ENCODE measurements at places on chromosomes 1 and 21. TPM values are rescaled to one million over a fixed set of nuclear protein-coding genes. Genes with fewer than 3 reads are reported as not detected.

DNA sequence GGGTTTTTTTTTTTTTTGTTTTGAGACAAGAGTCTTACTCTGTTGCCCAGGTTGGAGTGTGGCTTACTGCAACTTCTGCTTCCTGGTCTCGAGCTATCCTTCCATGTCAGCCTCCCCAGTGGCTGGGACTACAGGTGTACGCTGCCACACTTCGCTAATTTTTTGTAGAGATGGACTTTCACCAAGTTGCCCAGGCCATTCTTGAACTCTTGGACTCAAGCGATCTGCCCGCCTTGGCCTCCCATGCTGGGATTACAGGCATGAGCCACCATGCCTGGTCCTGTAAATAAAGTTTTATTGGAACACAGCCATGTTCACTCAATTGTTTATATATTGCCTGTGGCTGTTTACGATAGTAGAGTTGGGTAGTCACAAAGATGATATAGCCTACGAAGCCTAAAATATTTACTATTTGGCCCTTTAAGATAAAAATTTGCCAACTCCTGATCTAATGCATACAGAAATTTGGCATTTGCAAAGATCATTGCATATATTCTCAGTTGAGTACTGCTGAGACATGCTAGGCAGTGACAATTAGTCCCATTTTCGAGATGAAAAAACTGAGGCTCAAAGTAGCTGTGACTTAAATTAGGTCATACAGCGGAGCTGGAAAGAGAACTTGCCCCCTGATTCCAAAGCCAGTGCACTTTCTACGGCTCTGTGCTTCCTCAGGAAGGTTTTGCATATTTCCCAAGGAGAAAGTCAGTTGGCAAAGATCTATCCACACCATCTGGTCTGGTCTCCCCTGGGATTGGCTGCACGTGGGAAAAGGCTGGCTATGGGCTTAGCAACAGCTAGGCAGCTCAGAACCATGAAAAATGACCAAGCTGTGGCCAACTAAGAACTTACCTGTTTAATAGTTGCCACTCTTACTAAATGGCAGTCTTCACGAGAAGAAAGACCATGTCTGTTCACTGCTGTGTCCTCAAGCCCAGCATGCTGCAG, 19.4 kb downstream of the MECR start:
- no peak for DNase-seq

- no peak for DNase-seq
Observed at GRCh38 chr21:35219291-35219690, 170.2 kb upstream of the RUNX1 start.

DNA sequence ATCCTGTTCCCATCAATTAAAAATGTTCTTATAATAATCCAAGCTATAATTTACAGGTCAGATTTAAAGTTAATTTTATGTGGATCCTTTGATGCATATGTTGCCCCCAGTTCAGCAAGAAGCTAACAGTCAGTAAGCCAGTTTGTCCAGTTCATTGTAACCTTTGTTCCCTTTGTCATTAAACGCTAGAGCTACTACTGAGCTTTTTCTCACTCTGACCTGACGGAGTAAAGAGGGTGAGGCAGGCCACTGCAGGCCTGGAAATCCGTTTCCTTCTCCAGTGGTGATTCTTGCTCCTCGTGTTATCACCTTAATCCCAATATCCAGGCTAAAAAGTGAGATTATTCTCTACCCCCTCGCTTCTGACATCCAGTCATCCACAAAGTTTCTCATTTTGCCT, 10.2 kb downstream of the YBX1 start:
- DNase-seq: no peak

DNA sequence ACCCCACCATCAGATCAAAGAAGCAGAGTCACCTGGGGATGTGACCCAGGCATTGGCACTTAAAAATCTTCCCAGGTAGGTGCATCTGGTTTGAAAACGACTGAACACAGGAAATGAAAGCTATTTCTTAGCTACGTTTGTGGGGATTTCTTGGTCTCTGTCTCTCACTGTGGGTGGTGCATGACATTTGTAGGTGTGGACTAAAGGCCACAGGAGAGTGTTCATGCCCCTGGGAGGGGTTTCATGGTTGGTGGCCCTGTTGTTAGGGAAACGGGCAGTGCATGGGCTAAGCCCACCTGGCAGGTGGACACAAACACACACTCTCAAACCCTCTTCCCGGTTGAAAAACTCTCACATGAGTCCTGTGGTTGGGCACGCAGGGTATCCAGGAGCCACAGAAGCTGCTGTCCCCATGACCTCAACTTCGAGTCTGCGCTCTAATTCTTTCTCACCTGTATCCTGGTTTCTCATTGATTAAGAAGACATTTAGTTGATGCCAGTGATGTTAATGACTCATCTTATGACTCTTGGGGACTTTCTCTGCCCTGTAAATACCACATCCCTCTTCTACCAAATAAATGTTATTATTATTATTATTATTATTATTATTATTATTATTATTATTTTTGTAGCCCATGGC, 119.4 kb downstream of the MRPS6 start:
- DNase-seq: no peak

DNA sequence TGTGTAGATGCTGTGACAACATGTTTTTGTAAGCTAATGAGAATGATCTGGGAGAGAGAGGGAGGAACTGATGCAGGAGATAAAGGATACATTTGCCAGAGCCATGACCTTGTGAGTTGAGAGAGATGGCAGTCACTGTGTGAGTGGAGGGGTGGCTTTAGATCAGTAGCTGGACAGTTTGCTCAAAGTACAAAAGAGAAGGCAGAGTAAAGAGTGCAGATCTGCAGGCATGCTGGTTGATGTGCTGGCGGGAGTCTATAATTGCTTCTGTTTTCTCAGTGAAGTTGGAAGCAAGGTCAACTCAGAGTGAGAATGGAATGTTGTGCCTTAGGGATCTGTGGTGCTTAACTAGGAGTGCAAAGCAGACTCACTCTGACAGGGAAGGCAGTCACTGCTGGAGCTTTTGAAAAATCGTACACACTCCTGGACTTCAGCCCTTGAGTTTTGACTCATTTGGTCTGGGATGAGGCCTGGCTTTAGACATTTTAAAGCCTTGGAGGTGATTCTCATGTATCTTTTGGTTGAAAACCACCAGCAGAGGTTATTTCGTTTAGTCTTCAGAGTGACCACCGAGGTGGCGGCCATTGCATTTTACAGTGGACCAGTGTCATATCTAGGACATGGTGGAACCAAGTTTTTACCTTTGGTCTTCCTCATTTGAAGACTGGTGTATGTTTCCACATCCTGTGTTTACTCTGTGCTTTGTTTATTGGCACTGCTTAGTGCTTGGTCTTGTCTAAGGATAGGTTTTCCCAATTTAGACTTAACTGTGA, 49.6 kb downstream of the MTR start:
- DNase-seq: no peak

GRCh38 chr1:209823143-209824041, 4.4 kb upstream of the UTP25 start:
- DNase-seq: peak; percentile 87

DNA sequence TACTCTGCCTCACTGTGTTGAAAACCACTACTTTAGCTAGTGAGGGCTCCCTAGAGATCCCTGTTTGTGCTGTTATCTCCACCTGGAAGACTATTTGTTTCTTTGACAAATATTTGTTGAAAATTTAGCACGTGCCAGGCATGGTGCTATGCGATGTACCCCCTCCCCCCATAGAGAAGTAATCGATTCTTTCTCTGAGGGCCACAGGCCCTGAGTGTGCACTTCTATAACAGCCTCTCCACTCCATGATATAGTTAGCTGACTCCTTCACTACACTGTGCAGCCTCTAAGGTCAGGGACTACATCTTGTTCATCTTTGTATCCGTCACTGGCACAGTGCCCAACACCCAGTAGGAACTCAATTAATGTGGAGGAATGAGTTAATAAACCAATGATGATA, 17.3 kb upstream of the RBM15 start:
- no peak for DNase-seq

GRCh38 chr1:175875556-175875955, 132.2 kb upstream of the TNR start:
- no peak for DNase-seq

GRCh38 chr1:62746086-62746808, 37.7 kb upstream of the ATG4C start:
- peak; percentile 68 for DNase-seq

DNA sequence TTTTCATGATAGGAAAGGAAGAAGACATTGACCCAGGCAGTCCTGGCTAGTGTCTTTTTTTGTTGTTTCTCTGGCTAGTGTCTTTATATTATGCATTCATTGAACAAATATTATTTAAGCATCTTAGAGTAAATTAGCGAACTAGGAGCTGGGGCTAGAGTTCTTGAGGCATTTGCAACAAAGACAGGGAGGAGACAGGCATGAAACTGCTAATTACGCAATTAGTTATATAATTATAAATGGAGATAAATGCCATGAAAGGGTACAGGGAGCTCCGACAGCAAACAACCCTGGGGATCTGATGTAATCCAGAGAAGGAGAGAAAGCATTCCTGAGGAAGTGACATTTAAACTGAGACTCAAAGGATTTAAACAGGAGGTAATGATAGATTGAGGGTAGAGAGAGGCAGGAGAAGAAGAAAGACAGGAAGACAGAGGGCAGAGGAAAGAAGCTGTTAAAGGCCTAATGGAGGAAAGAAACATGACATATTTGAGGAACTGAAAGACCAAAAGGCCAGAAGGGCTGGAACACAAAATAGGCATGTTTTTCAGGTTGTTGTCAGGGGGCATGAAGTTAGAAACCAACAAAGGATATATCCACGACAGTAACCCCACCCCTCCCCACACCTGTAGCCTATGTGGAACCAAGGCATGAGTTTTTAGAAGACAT, 99.5 kb upstream of the GJB5 start:
- DNase-seq: no peak

DNA sequence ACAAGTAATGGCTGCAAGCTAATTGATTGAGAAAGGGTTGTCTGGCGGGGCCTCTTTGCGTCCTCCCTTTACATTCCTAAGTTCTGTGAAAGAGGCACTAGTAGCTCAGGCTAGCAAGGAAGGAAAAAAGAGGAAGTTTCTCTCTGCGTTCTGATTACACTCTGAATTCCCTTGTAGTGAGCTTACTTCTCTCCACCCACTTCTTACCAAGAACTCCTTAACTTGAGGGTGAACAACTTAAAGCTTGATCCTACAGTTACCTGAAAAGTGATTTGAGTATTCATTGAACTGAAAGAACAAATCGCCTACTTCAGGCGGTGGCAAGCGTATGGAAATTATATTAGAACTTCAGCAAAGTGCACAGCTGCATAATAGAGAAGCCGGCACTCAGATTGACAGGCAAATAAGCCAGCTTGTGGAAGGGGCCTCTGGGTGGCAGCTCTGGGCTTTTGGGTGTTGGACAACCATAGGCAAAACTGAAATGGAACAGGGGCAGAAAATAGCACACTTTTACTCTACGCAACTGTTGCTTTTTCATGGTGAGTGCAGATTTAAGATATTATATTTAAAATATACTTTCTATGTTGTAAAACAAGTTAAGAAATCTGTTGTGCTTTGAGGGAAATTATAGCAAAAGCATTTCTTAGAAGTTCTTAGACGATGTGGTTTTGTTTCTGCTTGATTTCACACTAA, 464.5 kb downstream of the USP25 start:
- peak; percentile 94 for DNase-seq

- peak; percentile 27 for DNase-seq
Observed at GRCh38 chr1:87794788-87795614, 466.3 kb downstream of the LMO4 start.

GRCh38 chr1:44714944-44715571, 15.9 kb downstream of the RNU5D-1 start:
- DNase-seq: peak; percentile 85

- DNase-seq: no peak
Observed at GRCh38 chr1:236242568-236242967, 39.2 kb downstream of the ERO1B start.

DNA sequence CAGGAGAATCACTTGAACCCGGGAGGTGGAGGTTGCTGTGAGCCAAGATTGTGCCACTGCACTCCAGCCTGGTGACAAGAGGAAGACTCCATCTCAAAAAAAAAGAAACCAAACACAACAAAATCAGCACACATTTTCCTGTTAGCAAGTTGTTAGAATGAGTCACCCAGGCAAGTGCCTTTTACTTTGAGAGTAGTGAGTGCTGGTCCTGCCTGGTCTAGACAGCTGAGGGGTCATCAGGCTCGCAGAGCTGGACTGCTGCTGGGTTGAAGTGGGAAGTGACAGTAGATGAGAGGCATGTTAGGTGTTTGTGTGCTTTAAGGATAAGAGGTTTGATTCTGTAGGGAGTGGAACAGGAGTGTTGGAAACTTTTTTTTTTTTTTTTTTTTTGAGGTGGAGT, 31.9 kb downstream of the GNPAT start:
- no peak for DNase-seq

GRCh38 chr1:86703696-86704457, 499 bp upstream of the SH3GLB1 start:
- peak; percentile 82 for DNase-seq

DNA sequence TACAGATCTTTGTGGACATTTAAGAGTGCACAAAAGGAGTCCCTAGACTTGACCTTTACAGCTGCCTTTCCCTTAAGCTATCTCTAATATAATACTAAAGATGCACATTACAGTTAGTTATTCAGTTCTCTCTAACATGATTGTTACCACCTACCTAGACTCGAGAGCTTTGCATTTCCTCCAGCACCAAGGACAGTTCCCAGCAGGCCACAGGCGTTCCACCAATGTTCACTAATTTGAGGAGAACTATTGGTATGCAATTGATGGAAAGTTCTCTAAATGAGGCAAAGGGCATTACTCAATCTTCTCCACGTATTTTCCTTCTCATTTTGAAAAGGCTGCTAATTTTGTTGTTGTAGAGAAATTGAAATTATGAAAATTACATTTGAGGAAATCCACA, 5.4 kb upstream of the NTNG1 start:
- DNase-seq: peak; percentile 54

GRCh38 chr1:40221977-40222772, 25.6 kb upstream of the TMCO2 start:
- DNase-seq: no peak

GRCh38 chr1:47478090-47478489, 40.2 kb downstream of the FOXD2 start:
- no peak for DNase-seq

- DNase-seq: no peak
Observed at GRCh38 chr1:43349594-43350306, 9.0 kb upstream of the CDC20 start.

- no peak for DNase-seq
Observed at GRCh38 chr1:178254433-178254832, 160.5 kb downstream of the RASAL2 start.

The LRRC8B gene
- 9.2 TPM for total RNA-seq

The UBE4B gene
- 48.7 TPM for total RNA-seq

The TCHH gene
- not detected for total RNA-seq

The KIAA0040 gene
- total RNA-seq: 1.7 TPM

The IL19 gene
- not detected for total RNA-seq

The OR2L2 gene
- not detected for total RNA-seq

The PLEKHG5 gene
- total RNA-seq: 5.3 TPM

The TXNIP gene
- 177 TPM for total RNA-seq

The CD1B gene
- total RNA-seq: 0.13 TPM

The VASH2 gene
- total RNA-seq: 129 TPM

The MAP1LC3C gene
- total RNA-seq: 0.91 TPM

The CTSE gene
- not detected for total RNA-seq

All from SJCRH30 (cell line).